ENCODE measurements at places on chromosomes 2 and 18.

GRCh38 chr18:55012008-55012407 is 52.7 kb upstream of the CCDC68 start:
- no peak for DNase-seq

DNA sequence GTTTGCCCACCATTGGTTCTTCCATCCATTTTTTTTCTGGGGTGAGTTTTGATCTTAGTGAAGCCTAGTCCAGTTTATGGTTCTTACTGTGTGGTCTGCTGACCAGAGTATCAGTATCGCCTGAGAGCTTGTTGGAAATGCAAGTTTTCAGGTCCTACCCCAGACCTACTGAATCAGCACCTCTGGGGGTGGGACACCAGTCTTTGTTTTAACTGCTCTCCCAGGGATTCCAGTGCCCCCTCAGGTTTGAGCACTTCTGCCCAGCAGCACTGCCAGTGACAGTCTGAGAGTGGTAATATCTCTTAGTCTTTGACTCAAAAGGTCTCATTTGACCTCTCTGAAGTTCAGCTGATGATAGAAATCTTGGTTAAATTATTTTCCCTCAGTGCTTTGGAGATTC is 269.3 kb downstream of the ALPK2 start:
- no peak for DNase-seq

- DNase-seq = no peak
Measured at GRCh38 chr2:240567872-240568677, at the start of gene RNPEPL1. TSS of gene RNPEPL1 (plus strand) at chr2:240568484. CDS start at chr2:240568587, 103 bp downstream.

GRCh38 chr2:41622301-41622700 is 425.5 kb upstream of the PKDCC start:
- DNase-seq = no peak

- no peak for DNase-seq
Measured at GRCh38 chr2:168530982-168531622, 75.0 kb downstream of the CERS6 start.

DNA sequence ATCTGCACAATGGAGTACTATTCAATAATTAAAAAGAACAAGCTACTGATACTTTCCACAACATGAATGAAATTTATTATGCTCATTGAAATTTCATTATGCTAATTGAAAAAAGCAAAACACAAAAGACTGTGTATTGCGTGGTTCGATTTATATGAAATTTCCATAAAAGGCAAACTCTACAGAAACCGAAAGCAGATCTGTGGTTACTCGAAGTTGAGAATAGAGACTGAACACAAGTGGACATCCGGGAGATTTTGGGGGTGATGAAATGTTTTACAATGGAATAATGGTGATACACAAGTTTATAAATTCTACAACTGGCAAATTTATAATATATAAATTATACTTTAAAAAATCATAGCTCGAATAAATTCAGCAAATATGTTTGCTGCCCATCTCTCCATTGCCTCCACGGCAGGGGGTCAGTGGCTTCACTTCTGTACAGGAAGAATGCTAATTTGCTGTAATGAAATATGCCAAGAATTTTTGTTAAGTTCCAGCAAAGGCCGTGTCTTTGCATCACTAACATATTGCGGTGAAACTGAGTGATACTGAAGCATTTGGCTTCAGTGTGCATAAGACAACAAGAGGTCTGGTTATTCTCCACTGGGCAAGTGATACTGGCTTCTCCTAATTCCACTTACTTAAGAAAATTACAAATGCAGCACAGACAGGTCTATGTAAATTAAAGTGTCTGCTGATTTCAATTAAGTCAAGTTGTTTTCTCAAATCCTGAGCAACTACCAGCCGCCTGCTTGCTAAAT is 96.7 kb downstream of the TMEM163 start:
- no peak for DNase-seq

- DNase-seq = no peak
Measured at GRCh38 chr2:3633982-3634595, 23.9 kb upstream of the ALLC start.

DNA sequence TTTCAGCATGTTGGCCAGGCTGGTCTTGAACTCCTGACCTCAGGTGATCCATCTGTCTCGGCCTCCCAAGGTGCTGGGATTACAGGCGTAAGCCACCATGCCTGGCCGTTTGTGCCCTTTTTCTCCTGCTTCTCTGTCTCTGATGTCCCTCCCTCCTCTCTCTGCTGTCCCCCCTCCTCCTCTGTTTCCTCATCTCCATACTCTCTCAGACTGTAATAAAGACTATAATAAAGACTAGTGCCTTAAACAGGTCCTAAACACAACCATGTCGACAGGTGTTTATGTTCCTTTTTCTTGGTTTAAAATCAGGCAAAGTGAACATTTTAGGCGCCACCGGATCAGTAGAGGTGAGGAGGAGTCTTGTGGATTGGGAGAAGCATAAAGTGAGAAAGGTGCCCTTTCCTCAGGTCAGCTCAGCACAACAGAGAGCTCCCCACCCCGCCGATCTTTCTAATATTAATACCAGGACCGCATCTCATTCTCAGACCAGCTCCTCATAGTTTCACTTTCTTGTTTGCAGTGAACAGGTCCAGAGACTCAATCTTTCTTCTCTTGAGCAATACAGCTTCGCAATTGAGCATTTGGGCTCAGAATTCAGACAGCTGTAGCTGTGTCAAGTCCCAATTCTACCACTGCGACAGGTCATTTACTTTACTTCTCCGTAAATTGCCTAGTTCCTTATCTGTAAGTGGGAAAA is 23.7 kb downstream of the TIMM21 start:
- no peak for DNase-seq

- DNase-seq = no peak
Measured at GRCh38 chr2:147855316-147855715, 10.5 kb downstream of the ACVR2A start.

GRCh38 chr2:152962446-152962845 is 244.0 kb downstream of the ARL6IP6 start:
- DNase-seq = no peak

- no peak for DNase-seq
Measured at GRCh38 chr2:88233216-88233615, 63.1 kb downstream of the THNSL2 start.

DNA sequence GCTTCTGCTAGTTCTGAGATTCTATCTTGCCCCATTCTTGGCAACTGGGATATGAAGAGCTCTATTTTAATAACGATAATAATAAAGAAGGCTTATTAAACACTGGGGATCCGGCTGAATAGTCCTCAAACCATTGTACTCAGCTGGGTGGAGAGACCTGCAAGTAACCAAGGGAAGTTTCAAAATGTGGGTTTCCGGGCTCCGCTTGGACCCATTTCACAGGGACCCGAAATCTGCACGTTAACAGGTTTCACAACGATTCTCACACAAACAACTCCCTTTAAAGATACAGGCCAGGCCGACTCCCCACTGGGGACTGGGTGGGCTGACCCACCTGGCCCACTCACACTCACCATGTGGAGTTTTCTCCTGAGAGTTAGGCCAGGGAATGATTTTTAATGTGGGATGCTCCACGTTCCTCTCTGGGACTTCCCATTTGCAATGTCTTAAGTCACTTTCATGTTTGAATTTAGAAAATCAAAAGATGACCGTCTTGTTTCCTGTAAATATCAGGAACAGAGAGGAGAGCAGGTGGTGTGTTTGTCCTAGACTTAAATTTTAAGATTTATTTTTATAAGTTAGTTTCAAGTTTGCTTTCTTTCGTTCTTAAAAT is 96.3 kb downstream of the SH3RF3 start:
- no peak for DNase-seq

DNA sequence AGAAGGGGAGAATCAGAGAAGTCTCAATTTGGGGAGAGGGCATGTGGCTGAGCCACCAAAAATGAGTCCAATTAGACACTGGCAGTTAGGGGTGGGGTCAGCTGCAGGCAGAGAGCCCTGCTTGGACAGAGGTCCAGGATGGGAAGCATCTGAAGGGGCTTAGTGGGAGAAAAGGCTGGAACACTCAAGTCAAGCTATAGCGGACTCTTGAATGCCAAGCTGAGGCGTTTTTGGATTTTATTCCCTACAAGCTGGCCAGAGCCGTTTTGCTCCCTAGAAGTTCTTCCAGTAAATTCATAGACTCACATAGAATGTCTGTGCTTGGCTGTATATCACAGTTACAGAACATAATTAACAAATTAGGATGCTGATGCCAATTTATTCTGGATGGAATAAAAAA is 172.8 kb downstream of the ACOXL start:
- no peak for DNase-seq

GRCh38 chr2:37412231-37412630 is 67.8 kb downstream of the QPCT start:
- DNase-seq = no peak

DNA sequence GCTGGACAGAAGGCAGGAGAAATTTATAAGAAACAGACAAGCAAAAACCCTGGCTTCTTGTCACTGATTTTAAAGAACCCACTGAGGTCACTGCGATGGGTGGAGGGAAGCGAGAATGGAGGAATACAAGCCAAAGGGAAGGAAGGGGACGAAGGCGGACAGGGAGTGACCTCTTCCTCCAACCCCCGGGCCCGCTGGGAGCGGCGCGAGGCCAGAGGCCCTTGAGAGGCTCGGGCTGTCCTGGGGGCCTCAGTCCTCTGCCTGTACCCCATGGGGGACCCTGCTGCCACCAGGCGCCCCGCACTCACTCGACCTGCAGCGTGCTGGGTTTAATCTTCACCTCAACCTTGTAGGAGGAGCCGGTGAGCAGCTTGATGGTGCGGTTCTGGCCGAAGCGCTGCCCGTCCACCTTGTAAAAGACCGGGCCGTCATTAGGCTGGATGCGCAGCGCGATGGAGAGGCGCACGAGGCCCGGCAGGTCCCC is 793 bp downstream of the CNRIP1 start:
- no peak for DNase-seq

GRCh38 chr2:27689424-27689823 is 25.7 kb downstream of the SLC4A1AP start:
- no peak for DNase-seq

- no peak for DNase-seq
Measured at GRCh38 chr18:79453816-79454735, 58.3 kb downstream of the NFATC1 start.

DNA sequence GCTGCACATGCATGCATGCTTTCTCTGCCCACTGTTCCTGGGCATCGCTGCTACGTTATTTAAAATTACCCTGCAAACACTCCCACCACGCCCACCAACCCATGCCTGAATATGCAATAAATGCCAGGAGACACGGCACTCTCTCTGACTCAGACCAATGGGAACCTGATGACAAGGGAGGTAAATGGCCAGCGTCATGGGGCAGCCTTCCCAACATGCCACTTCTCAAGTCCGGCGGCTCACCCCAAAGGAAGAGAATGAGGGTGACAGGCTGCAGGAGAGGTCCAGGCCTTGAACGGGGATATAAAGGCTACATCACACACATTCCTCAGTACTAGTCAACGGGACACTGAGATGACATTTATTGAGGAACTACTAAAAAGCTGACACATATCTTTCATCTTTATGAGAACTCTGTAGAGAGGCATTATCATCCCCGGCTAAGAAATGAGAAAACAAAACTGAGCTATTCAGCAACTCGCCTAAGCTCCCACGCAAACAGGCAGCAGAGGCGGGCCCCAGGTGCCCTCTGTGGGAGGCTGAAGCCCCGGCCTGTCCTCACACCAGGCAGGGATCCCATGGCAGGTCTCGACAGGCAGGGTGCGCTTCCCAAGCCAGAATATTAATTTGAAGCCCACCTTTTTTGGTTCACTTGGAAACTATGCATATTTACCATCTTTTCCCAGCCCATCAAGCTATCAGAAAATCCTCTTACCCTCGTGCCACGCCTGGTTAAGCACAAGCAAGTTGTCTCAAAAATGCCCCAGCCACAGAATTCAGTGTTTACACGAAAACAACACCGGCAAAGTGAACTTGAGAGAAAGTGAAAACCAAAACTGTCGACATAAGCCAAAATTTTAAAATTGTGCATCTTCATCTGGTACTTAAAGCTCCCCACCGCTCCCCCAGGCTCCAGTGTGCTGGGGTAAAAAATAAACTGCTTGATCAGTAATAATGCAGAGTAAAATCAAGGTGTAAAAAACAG is 166.3 kb downstream of the HDAC4 start:
- DNase-seq = no peak

DNA sequence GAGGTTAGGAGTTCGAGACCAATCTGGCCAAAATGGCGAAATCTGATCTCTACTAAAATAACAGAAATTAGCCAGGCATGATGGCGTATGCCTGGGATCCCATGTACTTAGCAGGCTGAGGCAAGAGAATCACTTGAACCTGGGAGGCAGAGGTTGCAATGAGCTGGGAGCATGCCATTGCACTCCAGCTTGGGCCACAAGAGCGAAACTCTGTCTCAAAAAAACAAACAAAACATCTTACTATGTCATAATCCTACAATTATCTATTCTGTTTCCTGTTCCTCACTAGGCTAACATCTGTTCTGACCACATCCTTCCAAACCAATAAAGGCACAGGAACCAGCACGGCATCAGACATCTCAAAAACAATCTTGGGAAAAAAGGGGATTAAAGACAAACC is 361.8 kb upstream of the UBE2E3 start:
- DNase-seq = no peak

DNA sequence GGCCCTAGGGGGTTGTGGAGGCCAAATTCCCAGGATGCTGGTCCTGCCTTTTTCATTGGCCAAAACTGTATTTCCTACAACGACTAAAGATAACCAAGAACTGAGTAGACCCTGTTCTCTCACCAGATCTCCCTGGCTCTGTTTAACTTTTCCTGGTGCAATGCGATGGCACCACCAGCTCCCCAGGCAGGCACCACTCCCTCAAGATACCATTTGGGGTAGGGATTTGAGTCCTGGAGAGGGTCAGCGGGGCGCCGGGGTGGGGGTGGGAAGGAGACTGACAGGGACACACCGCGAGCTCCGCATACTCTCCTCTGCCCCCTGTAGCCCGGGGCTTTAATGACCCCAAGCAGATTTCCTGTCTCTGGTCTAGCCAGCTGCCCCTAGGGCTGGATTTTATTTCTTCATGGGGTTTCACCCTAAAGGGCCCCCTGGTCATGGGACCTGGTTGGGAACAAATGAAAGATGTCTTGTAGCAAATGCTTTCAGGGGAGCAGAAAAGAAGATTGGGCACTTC is 7.3 kb downstream of the SIX2 start:
- no peak for DNase-seq

- DNase-seq = no peak
Measured at GRCh38 chr2:158172719-158173118, 71.0 kb downstream of the UPP2 start.

- no peak for DNase-seq
Measured at GRCh38 chr2:42970151-42970550, 177.8 kb upstream of the HAAO start.

- no peak for DNase-seq
Measured at GRCh38 chr2:11495844-11496681, 30.1 kb upstream of the E2F6 start.

- DNase-seq = no peak
Measured at GRCh38 chr2:207397917-207398655, 131.7 kb upstream of the CREB1 start.

- no peak for DNase-seq
Measured at GRCh38 chr2:31909661-31910060, 101.1 kb downstream of the MEMO1 start.

Measured in spinal cord (tissue), 10 donors.